Karpas-422 (cell line): ENCODE measurements at places on chromosomes 7 and 10. TPM values are rescaled to one million over a fixed set of nuclear protein-coding genes. Genes with fewer than 3 reads are reported as not detected.

GRCh38 chr10:7563770-7564169 is 103.0 kb downstream of the ITIH5 start:
- no peak for DNase-seq

The GBX1 gene
- not detected in 2 replicates for total RNA-seq

The SEC31B gene
- total RNA-seq = 23.6 and 26.6 TPM in 2 replicates

The SOSTDC1 gene
- total RNA-seq = not detected in 2 replicates

DNA sequence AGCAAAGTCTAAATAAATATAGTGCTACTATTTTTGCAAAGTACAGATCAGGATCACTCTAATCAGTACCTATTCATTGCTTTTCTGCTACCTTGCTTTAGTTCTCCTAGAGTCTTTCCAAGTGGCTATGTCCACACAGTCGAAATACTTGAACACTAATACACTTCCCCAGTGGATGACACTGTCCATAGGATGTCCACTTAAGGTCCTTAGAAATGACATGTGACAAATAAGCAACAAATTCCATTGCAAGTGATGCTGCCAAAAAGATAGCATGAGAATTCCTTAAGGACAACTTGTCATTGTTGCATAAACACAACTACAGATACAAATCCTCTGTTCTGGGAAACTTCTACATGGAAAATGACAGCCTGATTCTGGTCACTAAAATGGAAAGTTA is 93.6 kb downstream of the ANK3 start:
- DNase-seq = no peak

GRCh38 chr7:102024769-102025391 is 207.5 kb downstream of the CUX1 start:
- no peak for DNase-seq
